ENCODE measurements at places on chromosomes 7 and 10.

DNA sequence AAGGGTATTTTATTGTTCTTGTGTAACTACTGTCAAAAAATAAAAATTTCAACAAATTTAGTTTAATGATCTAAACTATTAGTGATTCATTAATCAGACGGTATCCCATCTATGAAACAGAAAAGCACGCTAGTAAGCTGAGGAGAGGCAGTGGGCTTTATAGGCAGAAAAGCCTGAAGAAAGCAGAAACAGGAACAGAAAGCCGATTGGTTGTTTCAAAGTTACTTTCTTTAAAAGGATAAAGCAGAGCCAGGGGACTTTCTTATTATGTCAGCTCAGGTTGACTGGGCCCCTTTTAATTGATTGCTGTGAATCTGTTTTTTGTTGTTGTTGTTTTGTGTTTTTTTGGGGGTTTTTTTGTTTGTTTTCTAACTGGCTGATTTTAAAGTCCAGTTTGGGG lies 105.5 kb downstream of the TES start:
- DNase-seq = no peak

GRCh38 chr7:82599895-82600294 lies 156.3 kb upstream of the CACNA2D1 start:
- no peak for DNase-seq

- no peak for DNase-seq
Measured at GRCh38 chr10:19640566-19641263, 175.5 kb upstream of the PLXDC2 start.

GRCh38 chr7:155591055-155591775 lies 44.9 kb upstream of the CNPY1 start:
- DNase-seq = no peak

- DNase-seq = no peak
Measured at GRCh38 chr7:41747961-41748360, 45.1 kb upstream of the INHBA start.

- no peak for DNase-seq
Measured at GRCh38 chr7:101622609-101623173, 6.4 kb downstream of the MYL10 start.

GRCh38 chr10:77993620-77994019 lies 35.7 kb downstream of the POLR3A start:
- no peak for DNase-seq
